ENCODE measurements at places on chromosomes 5 and 9.
A peak's percentile ranks its signal among the peaks of the same experiment; 100 is the strongest.

GRCh38 chr5:346229-346935 is 24.9 kb downstream of the AHRR start:
- no peak for DNase-seq

DNA sequence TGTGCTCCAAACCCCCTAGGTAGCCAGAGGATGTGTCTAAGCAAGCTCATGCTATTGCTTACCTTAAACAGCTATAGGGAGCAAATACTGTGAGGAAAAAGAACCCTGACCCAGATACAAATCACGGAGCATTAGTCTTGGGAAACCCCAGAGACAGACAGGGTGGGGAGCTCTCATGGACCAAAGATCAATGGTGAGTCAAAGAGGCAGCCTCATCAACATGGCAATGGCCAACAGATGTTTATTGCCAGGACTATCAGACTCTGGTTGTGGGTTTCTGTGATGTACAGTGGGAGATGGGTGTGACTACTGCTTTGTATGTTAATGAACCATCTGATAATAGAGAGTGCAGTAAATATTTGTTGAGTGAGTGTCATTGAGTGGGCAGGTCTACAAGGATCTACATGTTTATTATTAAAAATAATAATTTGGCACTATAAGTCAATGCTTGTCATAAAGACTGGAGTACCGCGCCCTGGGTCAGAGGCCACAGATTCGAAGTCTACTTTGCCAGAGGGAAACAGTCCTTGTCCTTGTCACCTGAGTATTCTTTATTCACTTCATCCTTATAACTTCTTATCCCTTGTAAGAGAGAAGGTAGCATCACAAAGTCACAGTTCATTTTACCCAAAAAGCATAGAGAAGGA is 56.5 kb upstream of the RAI14 start:
- no peak for DNase-seq

- no peak for DNase-seq
Observed at GRCh38 chr5:102099766-102100331, 196.2 kb downstream of the SLCO4C1 start.

DNA sequence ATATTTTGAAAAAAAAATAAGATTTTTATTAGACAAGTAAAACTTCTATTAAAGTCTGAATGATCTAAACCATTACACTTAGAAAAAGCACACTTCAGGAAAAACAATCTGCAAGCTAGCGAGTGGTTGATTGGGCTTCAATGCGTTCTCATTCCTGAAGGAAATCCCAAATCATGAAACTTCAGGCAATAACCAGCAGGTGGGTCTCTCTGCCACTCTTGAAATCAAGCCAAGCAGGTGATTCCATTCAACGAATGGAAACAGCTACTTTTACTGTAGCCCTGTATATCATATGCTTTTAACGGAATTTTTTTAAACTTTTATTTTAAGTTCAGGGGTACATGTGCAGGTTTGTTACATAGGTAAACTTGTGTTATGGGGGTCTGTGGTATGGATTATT is 234.5 kb upstream of the TRPM3 start:
- DNase-seq, result no peak

GRCh38 chr5:59758566-59758965 is 135.0 kb downstream of the PDE4D start:
- DNase-seq, result no peak

DNA sequence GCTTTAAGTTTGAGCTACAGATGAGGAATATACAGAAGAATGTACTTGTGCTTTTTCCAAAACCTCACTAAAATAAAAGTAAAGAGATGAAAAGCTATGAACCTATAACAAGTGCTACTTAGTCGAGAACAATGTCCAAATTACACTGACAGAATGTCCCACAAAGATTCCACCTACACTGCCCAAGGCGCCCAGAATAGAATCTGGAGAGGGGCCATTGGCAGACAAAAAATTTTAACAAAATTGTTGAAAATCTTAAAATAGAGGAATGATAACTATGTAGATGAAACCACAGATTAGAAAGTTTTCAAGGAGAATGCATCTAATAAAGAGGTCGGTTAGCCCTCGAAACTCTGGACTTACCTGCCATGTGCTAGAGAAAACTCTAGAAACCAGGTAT is 235.3 kb downstream of the CETN3 start:
- DNase-seq, result no peak

- DNase-seq, result peak; percentile 78
Observed at GRCh38 chr5:159133041-159133741, 33.5 kb upstream of the EBF1 start.

DNA sequence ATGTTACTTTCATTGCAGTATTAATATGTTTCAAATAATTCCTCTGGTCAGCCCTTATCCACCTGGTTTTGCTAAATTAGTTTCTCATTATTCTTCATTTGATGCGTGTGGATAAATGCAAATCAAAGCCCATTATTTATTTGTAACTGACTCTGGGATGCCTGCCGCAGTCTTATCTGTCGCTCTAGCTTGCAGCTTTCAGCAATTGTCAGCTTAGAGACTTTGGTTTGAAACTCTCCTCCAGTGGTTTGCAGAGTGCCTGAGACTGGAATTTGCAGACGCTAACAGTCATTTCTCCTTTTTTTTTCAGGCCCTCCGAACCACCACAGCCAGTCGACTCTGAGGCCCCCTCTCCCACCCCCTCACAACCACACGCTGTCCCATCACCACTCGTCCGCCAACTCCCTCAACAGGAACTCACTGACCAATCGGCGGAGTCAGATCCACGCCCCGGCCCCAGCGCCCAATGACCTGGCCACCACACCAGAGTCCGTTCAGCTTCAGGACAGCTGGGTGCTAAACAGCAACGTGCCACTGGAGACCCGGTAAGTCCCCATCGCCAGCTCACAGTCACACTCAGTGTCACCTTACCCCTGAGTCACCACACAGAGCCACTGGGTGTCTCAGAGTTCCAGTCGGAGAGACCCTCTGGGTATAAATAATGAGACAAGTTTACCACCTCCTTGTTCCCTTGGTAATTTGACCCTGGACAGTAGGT is 339.0 kb upstream of the WWC1 start:
- no peak for DNase-seq

GRCh38 chr9:91197232-91198181 is 164.2 kb downstream of the AUH start:
- peak; percentile 96 for DNase-seq

GRCh38 chr9:4833781-4834560 is 41.2 kb downstream of the RCL1 start:
- no peak for DNase-seq

DNA sequence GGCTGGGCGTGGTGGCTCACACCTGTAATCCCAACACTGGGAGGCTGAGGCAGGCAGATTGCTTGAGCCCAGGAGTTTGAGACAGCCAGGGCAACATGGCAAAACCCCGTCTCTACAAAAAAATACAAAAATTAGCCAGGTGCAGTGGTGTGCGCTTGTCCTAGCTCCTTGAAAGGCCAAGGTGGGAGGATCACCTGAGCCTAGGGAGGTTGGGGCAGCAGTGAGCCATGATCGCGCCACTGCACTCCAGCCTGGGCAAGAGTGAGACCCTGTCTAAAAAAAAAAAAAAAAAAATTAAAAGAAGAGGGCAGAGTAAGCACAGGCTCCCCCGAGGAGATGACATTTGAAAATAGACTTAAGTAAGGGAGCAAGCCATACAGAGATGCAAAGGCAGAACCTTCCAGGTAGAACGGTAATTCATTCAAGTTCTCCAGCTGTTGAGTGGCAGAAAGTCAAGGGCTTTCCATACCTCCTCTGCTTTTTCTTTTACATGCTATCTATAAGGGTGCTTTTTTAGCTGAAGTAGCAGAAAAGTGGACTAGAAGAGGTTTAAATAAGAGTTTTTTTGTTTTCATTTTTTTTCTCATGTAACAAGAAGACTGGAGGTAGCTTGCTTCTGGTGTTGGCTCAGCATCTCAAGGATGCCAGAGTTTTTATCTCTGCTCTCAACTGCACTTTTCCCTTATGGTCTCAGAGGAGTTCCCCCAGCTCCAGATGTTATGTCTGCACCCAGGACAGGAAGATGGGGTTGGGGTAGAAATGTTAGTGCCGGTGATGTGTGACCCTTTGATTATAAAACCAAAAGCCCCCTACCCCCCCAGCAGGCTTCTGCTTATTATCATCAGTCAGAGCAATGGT is 40.8 kb downstream of the ERGIC1 start:
- no peak for DNase-seq

- DNase-seq, result no peak
Observed at GRCh38 chr9:135703726-135704125, 1.7 kb downstream of the KCNT1 start.

DNA sequence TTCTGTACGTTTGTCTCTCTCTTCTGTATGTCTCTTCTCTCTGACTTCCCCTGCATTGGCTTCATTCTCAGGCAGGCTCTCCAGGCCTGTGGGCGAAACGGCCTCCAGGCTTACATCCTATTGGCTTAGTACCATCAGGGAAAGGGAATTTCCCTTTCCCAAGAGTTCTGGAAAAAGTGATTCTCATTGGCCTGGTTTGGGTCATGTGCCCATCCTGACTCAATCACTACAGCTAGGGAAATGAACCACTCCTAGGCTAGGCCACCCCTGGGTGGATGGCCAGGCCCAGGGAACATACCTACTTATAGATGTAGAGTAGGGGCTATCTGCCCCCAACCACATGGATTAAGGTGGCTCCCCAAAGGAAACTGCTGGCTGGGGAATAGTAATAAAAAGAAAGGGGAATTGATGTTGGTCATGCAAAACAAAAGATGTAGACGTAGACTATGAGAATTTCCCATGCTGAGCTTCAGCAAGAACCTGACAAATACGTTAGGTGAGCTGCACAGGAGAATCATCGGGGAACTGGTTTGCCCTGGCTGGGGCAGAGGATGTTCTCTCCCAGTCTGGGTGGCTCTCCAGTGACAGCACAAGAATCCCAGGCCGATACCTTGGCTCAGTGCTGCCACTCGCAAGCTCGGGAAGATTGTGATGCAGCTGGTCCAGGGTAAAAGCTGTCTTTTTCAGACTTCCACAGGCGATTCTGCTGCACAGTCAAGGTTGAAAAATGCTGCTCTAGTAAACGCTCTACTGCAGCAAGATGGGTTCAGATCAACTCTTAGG is 3.7 kb upstream of the EGR1 start:
- DNase-seq, result peak; percentile 57

DNA sequence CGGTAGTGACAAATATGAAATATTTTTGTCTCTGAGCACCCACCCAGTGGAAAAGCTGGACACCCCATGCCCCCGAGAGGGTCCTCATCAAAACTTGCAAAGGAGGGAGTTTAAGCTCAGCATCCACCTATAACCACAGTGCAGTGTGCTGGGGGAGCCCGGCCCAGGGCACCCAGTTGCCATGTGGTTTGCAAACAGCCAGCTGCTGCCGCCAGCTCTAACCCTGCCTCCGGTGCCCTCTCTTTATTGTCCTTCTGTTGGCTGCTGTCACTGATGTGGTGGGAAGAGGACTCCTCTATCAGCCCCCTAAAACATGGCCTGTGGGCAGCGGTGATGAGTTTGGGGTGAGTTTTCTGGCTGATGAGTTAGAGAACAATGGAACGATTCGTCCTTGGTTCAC is 160.9 kb upstream of the MVB12B start:
- no peak for DNase-seq

DNA sequence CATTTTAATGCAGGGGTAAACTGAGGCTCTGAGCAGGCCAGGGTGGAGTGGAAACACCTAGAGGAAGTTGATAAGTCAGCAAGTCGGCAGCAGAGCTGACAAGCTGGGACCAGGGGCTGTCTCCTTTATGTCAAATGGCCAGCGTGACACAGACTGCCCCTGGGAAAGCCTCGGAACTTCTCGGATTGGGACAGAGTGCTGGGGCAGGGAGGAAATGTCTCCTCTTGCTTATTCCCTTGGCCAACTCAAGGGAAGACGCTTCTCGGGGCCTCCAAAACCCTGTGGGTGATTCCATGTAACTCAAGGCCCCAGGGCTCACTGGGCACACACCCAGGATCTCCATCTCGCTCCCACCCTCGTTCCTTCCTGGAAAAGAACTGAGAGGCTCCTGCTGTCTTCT is 25.4 kb upstream of the ANXA6 start:
- DNase-seq, result no peak

- no peak for DNase-seq
Observed at GRCh38 chr9:77748214-77748772, 100.2 kb upstream of the GNA14 start.

DNA sequence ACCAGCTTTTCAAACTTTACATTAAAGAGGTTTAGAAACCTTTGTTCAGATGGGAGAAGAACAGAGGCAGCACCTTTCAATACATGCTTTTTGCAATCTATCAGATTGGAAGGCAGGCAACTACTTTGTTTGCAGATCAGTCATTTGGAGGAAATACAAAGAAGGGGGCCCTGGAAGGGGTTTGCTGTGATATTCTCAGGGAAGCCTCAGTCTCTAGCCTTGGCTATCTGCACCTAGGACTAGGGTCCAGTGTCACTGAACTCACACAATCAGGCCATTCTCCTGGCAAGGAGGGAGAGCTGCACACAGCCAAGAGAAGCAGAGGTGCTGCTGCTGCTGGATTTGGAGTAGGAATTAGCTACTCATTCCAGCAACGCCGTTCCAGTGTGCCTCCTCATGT is 79.5 kb downstream of the CRB2 start:
- no peak for DNase-seq

DNA sequence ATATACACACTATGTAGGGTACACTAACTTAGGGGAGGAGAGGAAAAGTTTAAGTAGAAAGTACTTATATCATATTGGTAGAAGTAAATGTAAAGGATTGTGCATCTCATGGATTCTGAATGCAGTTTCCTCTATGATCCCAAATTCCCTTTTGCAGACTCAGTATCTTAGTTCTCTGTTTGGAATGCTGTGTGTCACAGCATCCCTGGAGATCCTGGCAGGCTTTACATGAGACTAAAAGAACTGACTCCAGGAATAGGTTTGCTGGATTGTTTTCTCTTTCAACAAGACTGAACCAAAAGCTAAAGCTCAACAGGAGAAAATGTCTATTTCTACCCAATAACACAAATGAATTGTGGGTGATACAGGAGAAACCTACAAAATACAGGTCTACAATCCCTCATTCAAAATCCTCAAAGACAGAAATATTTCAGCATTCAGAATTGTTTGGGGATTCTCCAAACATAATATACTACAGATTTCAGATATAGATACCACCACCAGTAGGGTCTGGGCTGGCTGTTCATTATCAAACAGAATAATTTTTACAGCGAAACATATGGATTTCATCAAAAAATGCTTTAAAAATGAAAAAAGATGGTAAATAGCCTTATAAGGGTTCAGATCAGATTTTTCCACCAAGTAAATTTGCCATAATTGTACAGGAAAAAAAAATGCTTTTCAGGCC is 324.7 kb upstream of the GRAMD2B start:
- no peak for DNase-seq

- DNase-seq, result no peak
Observed at GRCh38 chr5:151577566-151577965, 13.6 kb downstream of the FAT2 start.

Data from AG09309 (cell line).